Caudate nucleus (tissue), 63 donors: ENCODE measurements at places on chromosomes 16 and 17.

GRCh38 chr16:11024333-11025053, 80.1 kb downstream of the CLEC16A start:
- no peak for DNase-seq

DNA sequence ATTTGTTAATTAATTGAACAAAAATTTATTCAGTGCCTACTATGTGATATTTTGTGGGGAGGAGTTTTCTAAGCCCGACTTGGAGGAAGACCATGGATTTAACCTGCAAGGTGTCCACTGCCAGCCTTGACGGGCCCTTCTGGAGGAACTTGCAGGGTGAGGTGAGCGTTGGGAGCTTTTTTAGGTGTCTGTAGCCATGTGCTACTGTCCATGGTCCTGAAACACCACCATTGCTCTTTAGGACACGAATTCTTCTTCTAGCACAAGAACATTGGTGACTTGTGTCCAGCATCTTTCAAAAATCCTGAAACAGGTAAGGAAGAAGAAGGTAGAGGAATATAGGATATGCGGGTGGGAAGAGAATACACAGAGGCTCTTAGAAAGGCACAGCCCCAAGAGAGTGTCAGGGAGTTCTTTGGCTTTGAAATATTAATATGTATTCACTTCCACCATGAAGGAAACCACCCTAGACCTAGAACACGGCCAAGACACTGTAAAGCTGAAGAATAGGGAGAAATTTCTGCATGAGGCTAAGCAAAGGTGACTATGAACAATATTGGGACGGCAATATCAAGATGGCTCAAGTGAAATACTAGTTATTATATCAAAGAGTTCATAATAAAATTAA, 27.9 kb upstream of the OR4D1 start:
- no peak for DNase-seq

DNA sequence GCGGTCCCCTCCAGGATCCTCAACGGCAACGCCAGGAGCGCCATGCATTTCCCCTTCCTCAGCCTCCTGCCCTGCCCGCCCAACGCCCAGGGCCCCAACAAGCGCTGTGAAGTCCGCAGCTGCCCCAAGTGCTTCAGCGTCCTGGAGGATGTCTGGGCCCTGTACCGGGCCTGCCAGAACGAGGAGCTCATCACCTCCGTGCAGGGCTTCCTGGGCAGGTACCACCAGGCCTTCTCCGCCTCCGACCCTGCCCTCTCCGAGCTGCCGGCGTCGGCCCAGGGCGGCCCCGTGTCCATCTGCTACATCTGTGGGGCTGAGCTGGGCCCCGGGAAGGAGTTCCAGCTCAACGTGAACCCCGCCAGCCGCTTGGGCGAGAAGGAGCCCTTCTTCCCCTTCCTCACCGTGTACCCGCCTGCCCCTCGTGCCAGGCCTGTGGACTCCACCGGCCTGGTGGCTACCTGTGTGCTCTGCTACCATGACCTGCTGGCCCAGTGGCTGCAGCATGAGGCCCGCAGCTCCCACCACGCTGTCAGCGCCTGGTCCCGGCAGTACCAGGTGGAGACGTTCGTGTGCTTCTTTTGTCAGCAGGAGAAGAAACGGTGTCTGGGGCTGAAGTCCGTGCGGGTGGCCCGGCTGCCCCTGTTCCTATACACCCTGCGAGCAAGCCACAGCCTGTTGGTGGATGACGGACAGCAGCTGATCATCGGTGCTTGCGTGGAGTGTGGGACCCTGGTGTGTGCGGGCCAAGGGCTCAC, 58.9 kb upstream of the CIBAR2 start:
- no peak for DNase-seq

DNA sequence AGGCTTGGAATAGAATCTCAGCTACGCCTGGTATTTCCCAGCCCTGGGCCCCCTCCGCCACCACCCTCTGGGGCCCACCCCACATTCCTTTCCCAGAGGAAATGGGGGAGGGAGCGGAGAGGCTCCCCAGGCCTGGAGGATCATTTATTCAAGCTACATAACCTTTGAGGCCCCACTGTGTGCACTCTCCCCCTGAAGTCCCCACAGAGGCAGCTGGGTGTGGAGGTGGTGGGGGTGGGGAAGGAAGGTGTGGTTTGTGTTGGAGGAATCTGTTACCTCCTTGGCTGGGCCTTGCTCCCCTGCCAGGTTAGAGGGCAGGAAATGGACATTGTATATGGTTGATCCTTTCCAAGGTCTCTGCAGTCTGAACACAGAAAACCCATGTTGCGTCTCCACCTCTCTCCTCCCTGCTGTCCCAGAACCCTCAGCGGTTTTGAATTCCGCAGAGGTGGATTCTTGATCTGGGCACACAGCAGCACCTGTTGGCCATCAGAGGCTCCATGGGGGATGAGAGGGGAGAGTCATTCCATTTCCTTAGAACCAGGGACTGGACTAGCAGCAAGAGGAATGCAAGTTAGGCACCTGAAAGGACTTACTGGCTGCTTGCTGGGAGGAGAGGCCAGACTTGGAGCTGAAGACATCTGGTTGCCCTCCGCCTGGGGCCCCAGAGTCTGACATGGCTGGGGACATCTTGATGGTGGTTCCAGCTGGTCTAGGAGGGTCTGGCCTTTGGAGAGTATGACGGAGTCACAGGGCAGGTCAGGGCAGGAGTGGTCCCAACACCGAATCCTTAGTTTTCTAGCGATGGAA, 23.0 kb downstream of the ARHGAP23 start:
- DNase-seq: no peak

- no peak for DNase-seq
Observed at GRCh38 chr17:8776248-8776647, 17.9 kb upstream of the SPDYE4 start.

DNA sequence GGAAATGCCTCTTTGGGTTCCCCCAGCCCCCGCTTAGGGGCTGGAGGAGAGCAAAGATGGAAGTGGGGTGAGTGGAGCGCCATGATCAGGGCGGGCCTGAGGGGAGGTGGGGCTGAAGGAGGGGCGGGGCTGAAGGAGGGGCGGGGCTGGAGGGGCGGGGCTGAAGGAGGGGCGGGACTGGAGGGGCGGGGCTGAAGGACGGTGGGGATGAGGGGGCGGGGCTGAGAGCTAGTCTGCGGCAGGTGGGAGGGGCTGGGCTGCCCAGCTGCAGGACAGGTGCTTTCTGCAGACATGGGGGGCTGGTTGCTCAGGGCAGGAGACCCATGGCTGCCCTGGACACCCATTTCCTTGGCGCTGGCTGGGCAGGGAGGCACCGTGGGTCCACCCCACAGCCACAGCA, 39.1 kb upstream of the PABPN1L start:
- DNase-seq: no peak

- peak; percentile 64 for DNase-seq
Observed at GRCh38 chr17:38464251-38464722, 36.0 kb downstream of the ARHGAP23 start.

DNA sequence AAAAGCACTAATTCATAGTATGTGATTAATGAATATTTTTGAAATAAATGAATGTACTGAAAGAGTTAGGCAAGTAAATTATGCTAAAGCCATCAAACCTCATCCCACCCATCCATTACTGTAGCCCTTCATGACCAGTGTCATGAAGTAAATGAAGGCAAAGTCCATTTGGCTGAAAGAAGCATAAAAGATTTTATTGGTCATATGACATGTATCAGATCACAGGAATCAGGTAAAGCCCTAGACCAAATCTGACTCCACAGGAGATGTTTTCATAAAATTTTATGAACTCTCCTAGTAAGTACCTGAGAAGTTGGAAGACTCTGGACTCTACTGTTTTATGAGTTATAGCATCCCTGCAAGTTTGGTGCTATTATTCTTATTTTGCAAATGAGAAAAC, 213.5 kb downstream of the TMEM114 start:
- no peak for DNase-seq

DNA sequence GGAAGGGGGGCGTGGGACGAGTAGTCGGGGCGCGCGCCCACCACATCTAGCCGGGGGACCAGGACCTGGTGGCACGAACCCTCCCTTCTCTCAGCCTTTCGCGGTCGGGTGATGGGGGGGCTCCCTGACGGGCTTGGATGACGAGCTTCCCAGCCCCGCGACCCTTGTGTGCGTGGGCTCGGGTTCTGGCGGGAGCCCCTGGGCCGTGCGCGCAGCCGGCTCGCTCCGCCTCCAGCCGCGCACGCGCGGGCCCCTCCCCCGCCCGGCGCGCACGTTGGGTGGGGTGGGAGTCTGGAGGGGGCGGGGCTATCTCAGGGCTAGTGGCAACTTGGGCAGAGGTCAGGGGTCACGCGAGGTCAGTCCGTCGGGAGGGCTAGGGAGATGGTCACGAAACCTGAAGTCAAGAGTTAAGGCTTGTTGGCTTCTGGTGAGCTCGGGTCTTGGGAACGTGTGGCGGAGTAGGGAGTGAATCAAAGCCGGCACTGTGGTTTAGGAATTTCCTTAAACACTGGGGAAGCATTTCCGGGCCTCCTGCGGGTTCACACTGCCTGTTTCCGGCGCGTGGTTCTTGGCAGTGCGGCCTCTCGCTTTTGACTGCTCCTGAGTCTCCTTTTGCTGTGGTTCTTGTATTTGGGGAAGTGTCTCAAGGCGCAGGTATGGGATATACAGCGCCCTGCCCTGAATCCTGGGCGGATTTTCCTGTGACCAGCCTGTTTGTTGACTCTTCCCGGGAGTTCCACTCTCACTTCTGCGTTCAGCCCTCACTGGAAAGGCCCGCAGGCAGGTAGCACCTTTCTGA, at the start of gene SRCAP:
TSS of gene SRCAP (plus strand) at position 356 of the 799 bp plus-strand sequence. CDS start 1,654 bp downstream, outside the sequence.
- peak; percentile 68 for DNase-seq

GRCh38 chr16:16007743-16008111, 58.3 kb downstream of the ABCC1 start:
- no peak for DNase-seq

- DNase-seq: peak; percentile 51
Observed at GRCh38 chr16:30896261-30896888, at the start of gene CTF1. TSS of gene CTF1 (plus strand) at chr16:30896614. CDS start at chr16:30896644, 30 bp downstream.

GRCh38 chr17:66637491-66637890, 197.4 kb upstream of the CACNG5 start:
- no peak for DNase-seq

GRCh38 chr17:48819466-48819865, 2.4 kb upstream of the TTLL6 start:
- no peak for DNase-seq

- no peak for DNase-seq
Observed at GRCh38 chr17:16439303-16439791, 24.0 kb downstream of the TRPV2 start.

GRCh38 chr16:80273635-80274538, 266.9 kb upstream of the DYNLRB2 start:
- DNase-seq: no peak

DNA sequence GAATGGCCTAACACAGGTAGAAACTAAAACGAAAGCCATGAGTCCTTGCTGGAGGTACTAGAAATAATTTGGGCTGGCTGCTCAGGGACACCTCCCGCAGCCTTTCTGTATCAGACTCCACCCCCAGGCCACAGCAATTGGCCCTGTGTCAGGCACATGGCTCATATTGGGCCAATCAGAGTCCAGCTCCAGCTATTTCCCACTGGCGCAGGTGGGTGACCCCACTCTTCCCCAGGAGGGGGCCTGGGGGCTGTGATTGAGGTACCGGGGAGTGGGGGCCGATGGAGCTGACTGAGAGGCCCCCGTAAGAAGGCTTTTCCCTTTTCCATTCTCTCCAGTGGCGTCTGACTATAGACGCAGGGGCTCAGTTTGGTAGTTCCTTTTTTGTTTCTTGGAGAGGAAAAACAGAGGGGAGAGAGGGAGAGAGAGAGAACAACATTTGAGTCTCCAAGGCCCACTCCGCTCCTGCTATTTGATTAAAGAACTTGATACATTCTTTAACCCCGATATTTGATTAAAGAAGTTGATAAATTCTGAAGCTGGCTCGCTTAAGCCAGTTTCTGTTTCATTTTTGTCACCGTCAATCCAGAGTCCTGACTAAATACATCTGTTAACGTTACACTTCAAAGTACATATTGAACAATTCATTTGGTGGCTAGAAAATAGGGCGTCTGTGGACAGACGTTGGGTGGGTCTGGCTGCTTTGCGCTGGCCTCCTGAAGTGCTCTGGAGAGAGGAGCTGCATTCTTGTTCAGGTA, 26.3 kb downstream of the FOXL1 start:
- DNase-seq: no peak

- no peak for DNase-seq
Observed at GRCh38 chr17:34009912-34010311, 245.2 kb upstream of the CCL2 start.

DNA sequence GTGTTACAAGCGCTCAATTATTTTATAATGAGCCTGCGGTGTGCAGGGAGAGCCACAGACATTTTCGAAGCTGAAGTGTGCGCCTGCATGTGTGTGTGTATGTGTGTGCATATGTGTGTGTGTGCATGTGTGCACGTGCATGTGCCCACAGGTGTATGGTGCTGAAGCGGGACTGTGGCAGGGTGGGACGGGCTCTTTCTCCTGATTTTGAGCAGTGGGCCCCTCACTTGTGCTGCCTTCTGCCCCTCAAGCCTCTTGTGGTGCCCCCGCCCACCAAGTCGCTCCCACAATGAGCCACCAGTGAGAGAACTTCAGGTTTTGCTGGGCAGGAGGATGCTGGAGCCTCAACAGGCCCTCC, 16.7 kb upstream of the KCNJ12 start:
- no peak for DNase-seq

DNA sequence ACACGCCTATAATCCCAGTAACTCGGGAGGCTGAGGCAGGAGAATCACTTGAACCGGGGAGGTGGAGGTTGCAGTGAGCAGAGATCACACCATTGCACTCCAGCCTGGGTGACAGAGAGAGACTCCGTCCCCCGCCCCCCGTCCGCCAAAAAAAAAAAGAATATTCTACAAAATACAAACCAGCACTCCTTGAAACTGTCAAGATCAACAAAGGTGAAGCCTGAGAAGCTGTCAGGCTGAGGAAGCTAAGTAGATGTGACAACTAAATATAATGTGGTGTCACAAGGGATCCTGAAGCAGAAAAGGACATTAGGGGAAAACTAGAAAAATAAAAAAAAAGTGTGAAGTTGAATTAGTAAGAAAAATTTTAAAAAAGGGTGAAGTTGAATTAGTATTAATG, 6.2 kb downstream of the CD2BP2 start:
- no peak for DNase-seq

GRCh38 chr17:64455993-64456885, 7.3 kb downstream of the MILR1 start:
- DNase-seq: no peak

- no peak for DNase-seq
Observed at GRCh38 chr17:27320222-27320560, 26.3 kb downstream of the WSB1 start.

DNA sequence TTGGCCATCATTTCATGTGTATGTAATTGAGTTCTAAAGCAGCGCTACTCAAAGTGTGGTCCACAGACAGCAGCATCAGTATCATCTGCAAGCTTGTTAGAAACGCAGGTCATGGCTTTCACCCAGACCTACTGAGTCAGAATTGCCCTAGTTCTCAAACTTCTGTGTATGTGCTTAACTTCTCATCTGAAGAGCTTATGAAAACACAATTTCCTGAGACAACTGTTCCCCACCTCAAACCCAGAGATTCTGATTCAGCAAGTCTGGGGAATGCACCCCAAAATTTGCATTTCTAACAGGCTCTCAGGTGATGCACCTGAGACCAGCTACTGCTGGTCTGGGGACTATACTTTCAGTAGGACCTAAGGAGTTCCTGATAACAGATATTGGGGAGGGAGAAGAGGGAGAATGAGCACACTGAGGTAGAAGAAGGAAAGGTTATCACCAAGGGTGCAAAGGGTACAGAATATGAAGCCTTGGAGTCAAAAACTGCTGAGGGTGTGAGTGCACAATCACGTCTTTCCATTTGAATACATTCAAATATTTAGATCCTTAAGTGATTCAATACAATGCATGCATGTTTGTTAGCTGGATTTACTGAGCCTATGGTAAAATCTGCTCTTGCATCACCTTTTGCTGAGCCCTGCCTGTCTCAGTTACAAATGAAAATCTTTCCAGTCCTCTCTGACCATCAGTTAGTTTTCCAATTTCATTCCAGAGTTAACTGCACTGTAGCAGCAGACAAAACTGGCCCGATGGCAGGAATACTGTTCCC, 29.2 kb upstream of the SKAP1 start:
- DNase-seq: no peak

- DNase-seq: no peak
Observed at GRCh38 chr17:28982131-28982793, 23.6 kb downstream of the SEZ6 start.
